Esophagus muscularis mucosa (tissue), 4 donors: ENCODE measurements at places on chromosomes 6 and 20. TPM values are rescaled to one million over a fixed set of nuclear protein-coding genes. Genes with fewer than 3 reads are reported as not detected.

FGD2 gene
- 22.4 TPM for total RNA-seq

PDRG1 gene
- 11.0 TPM for total RNA-seq

GRCh38 chr6:14232889-14233288, 115.3 kb downstream of the CD83 start:
- no peak for DNase-seq

GRCh38 chr6:90285042-90285481, 11.6 kb downstream of the BACH2 start:
- DNase-seq, result no peak

GRCh38 chr20:33391722-33392415, 9.4 kb downstream of the CDK5RAP1 start:
- no peak for DNase-seq

- DNase-seq, result no peak
These were observed 50.7 kb downstream of the OPN5 start for GRCh38 chr6:47832386-47833100.
